Stimulated activated CD4-positive, alpha-beta T cell treated with anti-CD3 and anti-CD28 coated beads, Interleukin-1b, Interleukin-23, amount 100 ng/mL, for 1 hour (primary cell): ENCODE measurements at places on chromosomes 6 and 20.

- DNase-seq, result no peak
Observed at GRCh38 chr6:42315991-42316970, 98.6 kb upstream of the MRPS10 start.

GRCh38 chr6:25279748-25280343 is 672 bp downstream of the CARMIL1 start:
- DNase-seq, result no peak

DNA sequence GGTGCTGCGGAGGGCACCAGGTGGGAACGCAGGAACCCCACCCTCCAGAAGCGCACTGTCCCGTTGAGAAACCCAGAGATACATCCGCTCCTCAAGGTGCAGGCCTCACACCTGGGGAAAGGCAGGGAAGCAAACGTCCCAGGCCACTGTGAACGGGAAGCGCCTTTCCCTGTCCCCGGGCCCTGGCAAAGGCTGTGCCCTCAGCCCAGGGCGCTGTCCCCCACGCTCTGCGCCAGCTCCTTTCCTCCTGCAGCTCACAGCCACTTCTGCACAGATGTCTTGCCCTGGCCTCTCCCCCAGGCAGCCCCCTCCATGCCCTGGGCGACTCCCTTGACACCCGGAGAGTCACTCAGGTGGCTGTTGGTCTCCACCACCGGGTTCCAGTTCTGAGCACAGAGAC is 203.8 kb downstream of the TAF4 start:
- no peak for DNase-seq

DNA sequence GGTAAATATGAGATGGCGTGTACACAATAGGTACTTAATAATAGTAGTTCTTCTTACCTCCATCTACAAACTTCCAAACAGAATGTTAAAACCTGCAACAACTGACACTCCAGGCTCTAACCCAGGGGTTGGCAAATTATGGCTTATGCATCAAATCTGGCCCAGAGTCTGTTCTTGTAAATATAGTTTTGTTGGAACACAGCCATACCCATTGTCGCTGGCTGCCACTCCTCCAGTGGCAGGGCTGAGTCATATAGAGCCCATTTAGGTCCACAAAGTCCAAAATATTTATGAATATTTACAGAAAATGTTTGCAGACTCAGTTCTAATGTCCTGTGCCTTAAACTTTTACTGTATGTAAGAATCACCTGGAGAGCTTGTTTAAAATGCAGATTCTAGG is 69.9 kb upstream of the BTBD3 start:
- DNase-seq, result no peak

GRCh38 chr6:118815495-118815894 is 78.5 kb upstream of the ASF1A start:
- no peak for DNase-seq

DNA sequence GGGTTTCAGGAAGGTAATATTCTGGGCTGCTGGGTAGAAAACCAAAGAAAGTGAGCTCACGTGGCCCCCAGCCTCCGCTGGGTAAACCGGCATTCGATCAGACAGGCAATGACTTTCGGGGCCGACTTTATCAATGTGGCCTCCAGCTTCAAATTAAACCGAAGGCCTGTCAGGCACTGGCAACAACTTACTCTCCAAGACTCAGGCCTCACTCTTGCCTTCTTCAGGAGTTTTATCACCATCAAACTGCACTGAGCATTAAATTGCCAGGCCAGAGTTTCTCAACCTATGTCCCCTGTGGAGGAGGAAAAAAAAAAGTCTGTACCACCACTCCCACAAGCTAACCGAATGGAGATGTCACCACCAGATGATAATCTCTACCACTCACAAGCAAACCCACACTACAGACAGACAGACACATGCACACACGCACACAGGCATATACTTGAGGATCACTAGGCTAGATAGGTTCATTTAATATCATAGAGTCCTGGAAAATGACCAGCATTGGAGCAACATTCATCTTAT is 1.1 kb upstream of the MBOAT1 start:
- no peak for DNase-seq

DNA sequence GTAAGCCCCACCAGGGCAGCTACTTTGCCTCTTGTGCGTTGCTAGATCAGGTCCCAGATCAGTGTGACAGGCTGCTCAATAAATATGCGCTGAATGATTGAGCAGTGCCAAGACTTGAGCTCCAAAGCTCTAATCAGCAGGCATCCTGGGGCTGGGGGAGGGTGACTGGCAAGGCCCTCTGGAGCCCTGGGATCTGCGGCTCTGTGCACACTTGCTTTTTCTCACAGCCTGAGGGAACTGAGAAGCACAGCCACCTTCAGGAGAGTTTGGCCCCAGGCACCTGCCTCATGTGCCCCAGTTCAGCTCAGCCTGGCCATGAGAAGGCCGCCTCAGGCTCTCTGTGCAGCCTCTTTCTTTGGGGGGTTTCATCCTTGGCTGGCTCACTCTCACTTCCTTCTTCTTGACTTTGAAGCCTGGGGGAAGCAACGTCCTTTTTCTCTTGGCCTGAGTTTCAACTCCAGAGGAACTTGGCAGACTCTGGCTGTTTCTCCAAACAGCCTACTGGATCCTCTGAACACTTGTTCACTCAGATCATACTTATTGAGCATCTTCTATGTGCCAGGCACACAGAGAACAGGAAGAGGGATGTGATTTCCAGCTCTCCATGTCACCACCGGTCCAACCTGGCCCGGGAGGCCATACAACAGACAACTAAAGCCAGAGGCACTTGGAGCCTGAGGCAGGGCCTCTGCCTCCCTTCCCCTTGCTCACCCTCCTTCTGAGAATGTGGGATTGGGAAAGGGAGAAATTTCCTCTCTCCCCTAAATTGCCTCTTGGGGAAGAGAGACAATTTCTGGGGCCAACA is 114.0 kb downstream of the VEGFA start:
- no peak for DNase-seq

DNA sequence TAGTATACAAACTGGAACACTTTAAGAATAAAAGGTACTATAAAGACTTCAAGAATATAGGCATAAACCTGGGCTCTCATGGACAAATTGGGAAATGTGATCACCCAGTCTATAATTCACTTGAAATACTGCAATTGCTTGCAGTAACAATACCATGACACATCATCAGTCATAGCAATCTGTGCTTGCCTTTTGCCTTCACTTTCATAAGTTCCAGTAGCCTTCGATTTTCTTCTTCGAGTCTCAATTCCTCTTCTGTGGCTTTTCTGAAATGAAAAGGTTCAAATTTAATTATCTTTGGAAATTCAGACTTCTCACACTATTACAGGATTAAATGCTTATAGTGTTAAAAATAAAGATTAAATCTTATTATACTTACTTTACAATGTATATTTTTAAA is 96.3 kb upstream of the ZBTB24 start:
- no peak for DNase-seq

- no peak for DNase-seq
Observed at GRCh38 chr6:112415366-112415765, 68.2 kb downstream of the RFPL4B start.

GRCh38 chr20:15378151-15378550 is 1040.7 kb upstream of the FLRT3 start:
- DNase-seq, result no peak

DNA sequence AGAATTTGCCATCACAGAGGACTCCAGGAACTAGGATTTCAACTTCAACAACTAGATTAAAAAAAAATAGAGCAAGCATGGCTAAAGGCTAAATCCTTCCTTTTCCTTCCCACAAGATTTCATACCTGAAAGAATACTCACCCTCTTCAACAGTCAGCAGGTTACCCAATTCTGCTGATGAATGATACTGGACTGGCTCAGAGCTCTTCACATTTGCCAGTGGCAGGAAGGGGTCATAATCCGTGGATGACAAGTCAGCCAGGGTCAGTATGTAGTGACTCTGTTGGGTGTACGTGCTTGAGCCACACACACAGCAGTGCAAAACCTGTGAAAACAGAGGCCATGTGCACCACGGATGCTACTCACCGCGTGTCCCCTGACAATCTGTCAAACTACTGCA is 152.9 kb downstream of the INSM1 start:
- no peak for DNase-seq

DNA sequence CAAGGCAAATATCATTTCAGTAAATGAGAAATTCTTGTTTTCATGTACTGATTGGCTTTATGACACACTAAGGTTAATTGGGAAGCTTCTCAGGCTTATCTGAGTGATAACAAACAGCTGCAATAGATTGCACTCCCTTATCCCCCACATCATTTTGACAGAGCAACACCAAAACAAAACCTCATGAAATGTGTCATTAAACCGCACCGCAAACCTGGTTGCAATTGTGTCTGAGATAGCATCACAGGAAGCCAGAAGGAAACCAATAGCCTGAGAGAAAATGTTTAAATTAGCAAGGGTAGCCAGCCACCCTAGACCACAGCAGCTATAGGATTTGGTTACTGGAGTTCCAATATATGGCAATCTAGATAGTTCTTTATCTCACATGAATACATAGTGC is 31.6 kb upstream of the LAMA4 start:
- DNase-seq, result no peak

DNA sequence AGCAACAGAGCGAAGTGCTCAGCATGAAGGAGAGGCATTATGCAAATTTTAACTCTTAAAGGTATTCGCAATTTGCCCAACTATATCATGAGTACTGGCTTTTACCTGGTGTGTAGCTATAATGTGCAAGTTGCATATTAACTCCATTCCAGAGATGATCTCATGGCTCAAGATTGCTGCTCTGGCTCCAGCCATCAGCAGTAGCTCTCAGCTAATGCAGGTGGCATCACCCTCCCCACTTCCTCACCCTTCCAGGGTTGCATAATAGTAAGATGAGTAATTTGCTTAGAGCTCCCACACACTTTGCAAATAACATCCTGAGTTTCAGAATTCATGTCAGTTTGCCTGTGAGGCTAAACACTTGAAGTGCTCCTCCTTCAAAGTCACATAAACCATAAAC is 15.9 kb upstream of the PCSK2 start:
- no peak for DNase-seq

GRCh38 chr6:34792605-34793500 is 970 bp downstream of the BLTP3A start:
- DNase-seq, result no peak

DNA sequence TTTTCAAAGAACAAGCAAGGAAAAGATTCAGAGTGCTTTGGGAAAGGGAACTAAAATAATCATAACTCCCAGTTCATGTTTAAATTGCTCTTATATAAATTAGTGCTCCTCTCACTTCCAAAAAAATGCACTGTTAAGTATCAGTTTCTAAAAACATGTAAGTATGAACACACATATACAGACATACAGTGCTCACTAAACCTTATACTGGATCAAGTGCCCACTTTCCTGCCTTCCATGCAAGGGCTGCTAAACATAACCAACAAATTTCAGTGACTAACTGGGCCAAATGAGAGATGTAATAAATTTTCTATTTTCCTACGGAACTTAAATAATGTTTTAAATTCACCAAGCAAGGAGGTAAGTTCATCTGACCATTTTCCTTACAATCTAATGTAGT is 6.4 kb downstream of the TFAP2A start:
- DNase-seq, result no peak

DNA sequence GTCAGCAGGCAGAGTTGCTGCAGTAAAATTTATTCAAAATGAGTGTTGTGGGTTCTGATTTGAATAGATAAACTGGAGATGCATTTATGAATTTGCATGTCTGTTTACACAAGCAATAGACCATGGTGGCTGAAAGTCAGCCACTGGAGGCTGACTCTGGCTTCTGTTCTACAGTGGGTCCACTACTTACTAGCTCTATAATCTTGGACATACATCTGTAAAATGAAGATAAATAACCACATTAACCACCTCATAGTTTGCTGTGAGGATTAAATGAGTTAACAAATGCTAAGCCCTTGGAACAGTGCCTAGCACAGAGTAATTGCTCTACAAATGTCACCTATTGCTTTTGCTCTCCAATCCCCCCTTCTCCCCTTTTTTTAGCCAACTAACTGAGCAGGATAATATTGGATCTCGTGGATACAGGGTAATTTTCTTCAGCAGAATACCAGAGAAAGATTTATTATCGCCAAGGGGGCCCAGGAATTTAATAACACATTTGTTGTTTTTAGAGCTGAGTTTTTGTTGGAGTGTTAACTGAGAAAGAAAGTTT is 1.4 kb upstream of the PM20D2 start:
- DNase-seq, result no peak

GRCh38 chr6:166019214-166019613 is 148.4 kb downstream of the TBXT start:
- DNase-seq, result no peak

- DNase-seq, result no peak
Observed at GRCh38 chr6:84447651-84448050, 220.2 kb upstream of the CEP162 start.

GRCh38 chr6:47634210-47635047 is 64.0 kb upstream of the ADGRF4 start:
- DNase-seq, result no peak

- no peak for DNase-seq
Observed at GRCh38 chr6:82761674-82762345, 303.8 kb downstream of the UBE3D start.

DNA sequence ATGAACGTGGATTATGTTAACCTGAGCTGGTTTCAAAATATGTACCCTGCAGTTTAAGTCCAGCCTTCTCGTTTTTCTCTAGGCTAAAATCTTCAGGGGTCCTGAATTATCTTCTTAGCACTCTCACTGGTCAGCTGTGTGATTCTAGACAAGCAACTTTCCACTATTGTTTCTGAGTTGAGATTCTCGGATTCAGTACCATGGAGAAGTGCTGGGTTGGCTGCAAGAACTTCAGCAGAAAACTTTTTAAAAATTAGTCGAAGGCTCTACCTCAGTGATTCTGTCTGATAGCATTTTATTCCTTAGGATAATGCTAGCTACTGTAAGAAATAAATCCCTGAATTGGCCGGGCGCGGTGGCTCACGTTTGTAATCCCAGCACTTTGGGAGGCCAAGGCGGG is 173.7 kb downstream of the GRM1 start:
- DNase-seq, result no peak

DNA sequence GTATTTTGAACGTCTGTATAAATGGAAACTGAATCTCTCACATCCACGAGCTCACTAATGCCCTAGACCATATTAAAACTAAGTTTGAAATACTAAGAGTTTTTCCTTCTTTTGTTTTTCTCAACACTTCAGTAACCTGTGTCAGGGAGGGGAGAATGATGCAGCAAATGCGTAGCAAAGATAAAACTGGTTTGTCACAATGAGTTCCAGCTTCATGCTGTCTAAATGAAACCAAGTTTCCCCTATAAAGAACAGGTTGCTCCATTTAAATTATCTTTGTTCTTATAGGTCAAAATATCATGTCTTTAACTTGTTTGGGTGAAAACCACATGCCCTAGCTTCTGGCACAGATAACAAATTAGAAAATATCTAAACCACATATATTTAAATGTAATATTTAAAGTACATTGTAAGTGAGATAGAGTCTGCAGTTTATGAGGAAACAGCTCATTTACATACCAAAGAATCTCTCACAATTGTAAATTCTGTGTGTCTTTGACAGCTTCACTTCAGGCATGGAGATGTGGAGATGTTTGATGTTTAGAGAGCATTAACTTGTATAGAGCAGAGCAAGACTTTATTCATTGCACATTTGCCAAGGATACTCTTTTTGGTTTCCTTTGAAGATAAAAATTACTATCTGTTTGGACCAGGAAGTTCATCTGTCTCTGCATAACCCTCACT is 7.3 kb downstream of the TRDN start:
- DNase-seq, result no peak

GRCh38 chr20:59813126-59813947 is 120.1 kb downstream of the SYCP2 start:
- no peak for DNase-seq
